ENCODE measurements at places on chromosomes 1 and 21. TPM values are rescaled to one million over a fixed set of nuclear protein-coding genes. Genes with fewer than 3 reads are reported as not detected.

DNA sequence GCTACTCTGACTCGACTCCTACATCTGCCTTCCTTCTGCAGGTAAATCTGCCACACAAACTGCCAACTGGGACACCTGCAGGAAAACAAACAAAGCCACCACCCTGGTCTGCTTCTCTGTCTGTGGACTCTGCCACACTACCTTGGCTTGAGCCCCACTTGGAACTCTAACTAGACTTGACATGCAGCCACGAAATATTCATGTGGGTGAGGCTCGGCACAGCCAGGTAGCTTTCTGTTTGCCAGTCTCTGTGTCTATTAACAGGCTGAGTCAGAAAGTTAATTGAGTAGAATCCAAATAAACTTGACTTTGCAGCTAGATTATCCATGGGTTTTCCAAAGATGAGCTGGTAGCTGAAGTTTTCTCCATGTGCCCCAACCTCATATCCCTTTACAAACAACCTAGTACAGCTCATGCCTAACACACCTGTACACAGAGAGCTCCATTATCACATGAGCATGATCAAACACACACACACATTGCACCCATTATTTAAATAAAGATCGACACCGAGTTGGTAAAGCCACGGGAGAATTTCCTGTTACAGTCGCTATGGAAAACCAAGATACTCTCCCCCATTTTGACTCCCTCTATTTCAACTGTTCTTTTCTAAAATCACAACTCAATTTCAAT, 808 bp downstream of the C1orf116 start:
- no peak for DNase-seq

DNA sequence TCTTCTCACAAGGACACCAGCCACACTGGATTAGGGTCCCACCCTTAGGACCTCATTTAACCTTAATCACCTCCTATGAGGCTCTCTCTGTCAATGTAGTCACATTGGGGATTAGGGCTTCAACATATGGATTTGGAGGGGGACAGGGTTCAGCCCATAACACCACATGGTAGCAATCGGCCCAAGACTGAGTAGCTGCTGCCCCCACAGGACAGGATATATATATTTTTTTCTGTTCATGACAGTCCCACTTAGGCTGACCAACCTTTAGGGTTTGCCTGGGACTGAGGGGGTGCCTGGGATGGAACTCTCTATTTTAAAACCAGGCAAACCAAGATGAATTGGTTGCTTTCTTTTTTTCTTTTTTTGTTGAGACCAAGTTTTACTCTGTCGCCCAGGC, 8.2 kb upstream of the ACTL8 start:
- DNase-seq: no peak

GRCh38 chr1:234114648-234115307, 210.3 kb downstream of the SLC35F3 start:
- no peak for DNase-seq

Gene GBP7
- total RNA-seq: not detected

Gene SPRR2B
- total RNA-seq: not detected

GRCh38 chr1:112778137-112778536, 63.0 kb upstream of the PPM1J start:
- DNase-seq: no peak

Gene TRIM58
- total RNA-seq: 0.14 TPM

DNA sequence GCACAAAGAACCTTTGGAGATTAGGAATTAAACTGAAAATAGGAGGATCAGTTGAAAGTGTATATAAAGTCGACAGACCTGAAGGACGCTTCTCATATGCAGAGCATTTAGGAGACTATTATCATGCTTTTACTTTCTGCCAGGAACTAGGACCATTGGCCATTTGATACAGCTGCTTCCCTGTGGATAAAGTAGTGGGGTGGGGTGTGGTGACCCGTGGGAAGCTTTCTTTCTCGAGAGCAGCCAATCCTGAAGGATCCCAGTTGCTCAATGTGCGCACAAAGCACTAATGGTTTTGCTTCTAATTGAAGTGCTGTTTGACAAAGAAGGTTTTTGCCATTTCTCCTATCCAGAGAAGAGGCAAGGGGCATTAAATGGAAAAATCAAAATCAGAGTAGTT, 14.9 kb upstream of the CD55 start:
- DNase-seq: no peak

Gene PTCH2
- 0.59 TPM for total RNA-seq

Gene CRNN
- not detected for total RNA-seq

- DNase-seq: no peak
Observed at GRCh38 chr1:221192055-221192454, 312.8 kb downstream of the HLX start.

- DNase-seq: no peak
Observed at GRCh38 chr1:28601696-28602095, 9.6 kb downstream of the RAB42 start.

- DNase-seq: no peak
Observed at GRCh38 chr1:203995228-203995627, 77.7 kb upstream of the SOX13 start.

GRCh38 chr1:234990874-234991801, 137.5 kb downstream of the TOMM20 start:
- DNase-seq: no peak

Gene NR0B2
- 1.1 TPM for total RNA-seq

GRCh38 chr1:59046134-59046533, 250.8 kb upstream of the FGGY start:
- no peak for DNase-seq

- DNase-seq: no peak
Observed at GRCh38 chr1:212915245-212916091, 34.9 kb upstream of the VASH2 start.

- no peak for DNase-seq
Observed at GRCh38 chr1:223695014-223695548, 17.3 kb upstream of the CAPN2 start.

DNA sequence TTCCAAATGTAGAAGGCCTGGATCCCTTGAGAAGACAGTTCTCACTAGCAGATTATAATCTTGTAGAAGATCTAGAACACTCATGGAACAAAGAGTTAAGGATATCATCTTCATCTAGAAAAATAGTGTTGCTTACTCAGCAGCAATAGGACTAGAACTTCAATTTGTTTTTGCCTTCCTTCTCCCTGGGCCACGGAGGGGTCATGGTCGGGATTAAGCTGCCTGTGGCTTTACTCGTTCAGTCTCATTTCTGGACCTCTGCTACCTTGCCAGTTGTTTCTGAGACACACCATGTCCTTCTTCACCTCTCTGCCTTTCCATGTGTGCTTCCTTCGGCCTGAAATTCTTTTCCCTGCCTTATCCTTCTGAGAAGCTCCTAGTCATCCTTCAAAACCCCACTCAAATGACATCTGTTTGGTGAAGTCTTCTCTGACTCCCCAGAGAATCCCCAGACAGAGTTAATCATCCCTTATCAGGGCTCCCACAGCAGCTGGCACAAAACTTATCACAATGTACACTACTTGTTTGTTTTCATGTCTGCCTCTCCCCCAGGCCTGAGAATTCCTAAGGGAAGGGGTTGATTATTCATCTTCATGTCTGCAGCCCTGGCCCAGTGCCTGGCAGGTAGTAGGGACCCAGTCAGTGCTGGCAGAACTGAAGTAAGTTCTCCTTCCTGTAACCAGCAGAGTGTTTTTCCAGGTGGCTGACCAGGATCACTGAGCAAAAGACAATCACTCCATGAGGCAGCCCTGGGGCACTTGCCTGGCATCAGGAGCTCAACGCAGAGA, 15.5 kb upstream of the SNX27 start:
- DNase-seq: no peak

GRCh38 chr1:8205771-8206170, 112.1 kb upstream of the SLC45A1 start:
- DNase-seq: no peak

DNA sequence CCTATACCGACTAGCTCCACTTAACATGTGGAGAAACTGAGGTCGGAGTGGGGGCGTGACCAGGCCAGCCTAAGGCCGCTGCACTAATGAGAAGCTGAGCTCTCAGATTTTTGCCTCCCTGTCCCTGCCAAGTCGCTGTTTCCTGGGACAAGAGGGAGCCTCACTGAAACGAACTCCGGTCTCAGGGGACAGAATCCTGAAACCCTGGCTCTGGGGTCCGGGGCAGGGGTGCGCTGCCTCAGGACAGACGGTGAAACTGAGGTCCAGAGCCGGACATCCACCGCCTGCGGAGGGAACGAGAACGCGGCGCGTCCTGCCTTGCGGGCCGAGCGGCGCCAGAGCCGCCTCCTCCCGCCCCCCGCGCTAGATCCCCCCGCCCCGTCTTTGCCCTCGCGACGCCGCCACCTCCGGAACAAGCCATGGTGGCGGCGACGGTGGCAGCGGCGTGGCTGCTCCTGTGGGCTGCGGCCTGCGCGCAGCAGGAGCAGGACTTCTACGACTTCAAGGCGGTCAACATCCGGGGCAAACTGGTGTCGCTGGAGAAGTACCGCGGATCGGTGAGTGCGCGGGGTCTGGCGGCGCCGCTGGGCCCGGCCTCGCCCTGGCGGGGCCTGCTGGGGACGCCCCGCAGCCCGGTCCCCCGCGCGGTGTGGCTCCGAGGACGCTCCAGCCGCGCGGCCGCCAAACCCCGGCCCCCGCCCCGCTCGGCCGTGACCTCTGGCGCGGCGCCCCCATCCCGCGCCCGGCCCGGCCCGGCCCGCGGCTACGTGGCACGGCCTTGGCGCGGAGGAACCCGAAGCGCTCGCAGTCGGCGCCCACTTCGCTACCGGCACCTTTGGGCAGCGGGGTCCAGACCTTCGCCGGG, at the start of gene GPX7:
Gene GPX7, plus strand, starts transcription at position 381 of the 865 bp plus-strand sequence. Its CDS starts 39 bp downstream, at position 420.
- DNase-seq: peak; percentile 76

GRCh38 chr21:44790368-44790767, 11.3 kb downstream of the UBE2G2 start:
- no peak for DNase-seq

GRCh38 chr1:178345807-178346206, 151.0 kb downstream of the CLEC20A start:
- DNase-seq: no peak

- no peak for DNase-seq
Observed at GRCh38 chr1:17599954-17600300, 60.4 kb downstream of the ARHGEF10L start.

DNA sequence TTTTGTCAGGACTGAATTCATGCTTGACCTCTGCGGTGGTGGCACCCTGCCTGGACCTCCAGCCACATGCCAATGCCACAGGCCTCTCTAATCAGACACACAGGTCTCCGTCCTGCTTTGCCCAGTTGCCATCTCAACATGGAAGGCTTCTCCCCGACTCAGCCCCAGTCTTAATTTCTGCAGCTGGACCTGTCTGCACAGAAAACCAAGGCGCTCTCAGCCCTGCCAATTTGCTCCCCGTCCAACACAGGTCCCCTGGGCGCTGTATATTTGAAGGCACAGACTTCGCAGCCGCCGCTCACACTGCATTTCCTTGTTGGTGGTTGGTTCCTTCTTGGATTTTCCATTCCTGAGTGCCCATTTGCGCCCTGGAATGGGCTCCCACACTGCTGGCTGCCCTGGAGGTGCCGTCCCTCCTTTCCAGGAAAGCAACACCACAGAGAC, 28.0 kb upstream of the PLEKHG5 start:
- no peak for DNase-seq

- no peak for DNase-seq
Observed at GRCh38 chr21:16087523-16087922, 357.7 kb downstream of the USP25 start.

DNA sequence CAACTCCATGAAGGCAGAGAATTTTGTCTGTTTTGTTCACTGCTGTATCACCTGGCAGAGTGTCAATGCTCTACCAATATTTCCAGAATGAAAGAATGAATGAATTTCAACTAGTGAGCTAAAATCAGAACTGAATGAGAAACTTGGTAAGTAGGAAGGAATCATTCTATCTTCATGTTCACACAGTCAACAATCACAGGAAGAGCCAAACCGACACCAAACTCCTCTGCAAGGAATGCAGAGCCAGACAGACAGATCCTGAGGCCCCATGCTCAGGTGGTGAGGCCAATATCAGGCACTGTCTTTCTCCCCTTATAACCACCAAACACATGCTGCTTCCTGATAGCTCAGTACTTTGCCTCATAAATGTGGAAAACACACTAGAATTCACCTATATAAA, 139.1 kb downstream of the SLC45A1 start:
- no peak for DNase-seq

- no peak for DNase-seq
Observed at GRCh38 chr1:204283711-204284651, 70.2 kb upstream of the GOLT1A start.

GRCh38 chr1:78745111-78745510, 95.5 kb downstream of the IFI44 start:
- DNase-seq: no peak

Gene C1orf141
- not detected for total RNA-seq

DNA sequence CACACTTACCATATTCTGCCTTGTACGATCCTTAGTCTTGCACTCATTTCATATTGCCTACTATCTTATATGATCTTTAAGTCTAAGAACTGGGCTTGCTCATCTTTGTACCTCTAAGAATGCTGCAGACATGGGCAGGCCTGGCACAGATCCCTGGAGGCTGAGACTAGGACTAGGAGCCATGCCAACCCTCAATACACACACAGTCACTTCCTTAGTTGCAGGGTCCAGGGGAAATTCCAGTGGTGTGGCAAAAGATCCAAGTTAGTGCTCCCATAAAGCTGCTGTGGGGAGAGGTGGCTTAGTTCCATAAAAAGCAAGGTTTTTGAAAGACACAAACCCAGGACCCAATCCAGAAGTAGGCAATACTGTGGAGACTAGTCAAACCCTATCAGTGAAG, 59.9 kb downstream of the CYYR1 start:
- no peak for DNase-seq

Gene KRTAP23-1
- total RNA-seq: not detected

DNA sequence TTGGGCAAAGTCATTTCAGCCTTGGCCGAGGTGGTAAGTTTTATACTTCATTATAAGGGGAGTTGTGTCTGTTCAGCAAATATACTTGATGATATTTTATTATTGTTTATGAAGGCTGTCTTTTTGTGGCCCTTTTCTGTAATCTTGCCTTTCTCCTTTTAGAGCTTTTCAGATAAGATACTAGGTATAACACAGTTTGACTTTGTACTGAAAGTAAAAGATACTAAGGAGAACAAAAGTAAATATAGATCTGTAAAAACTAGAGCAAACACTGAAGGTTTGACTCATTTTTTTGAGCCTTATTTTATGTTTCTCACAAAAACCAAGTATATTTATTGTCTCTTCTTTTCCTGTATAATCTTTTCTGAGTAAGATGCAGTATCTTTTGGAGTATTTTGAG, 61.9 kb downstream of the KIF1B start:
- DNase-seq: no peak

- no peak for DNase-seq
Observed at GRCh38 chr21:43854773-43855633, 10.0 kb upstream of the AGPAT3 start.

DNA sequence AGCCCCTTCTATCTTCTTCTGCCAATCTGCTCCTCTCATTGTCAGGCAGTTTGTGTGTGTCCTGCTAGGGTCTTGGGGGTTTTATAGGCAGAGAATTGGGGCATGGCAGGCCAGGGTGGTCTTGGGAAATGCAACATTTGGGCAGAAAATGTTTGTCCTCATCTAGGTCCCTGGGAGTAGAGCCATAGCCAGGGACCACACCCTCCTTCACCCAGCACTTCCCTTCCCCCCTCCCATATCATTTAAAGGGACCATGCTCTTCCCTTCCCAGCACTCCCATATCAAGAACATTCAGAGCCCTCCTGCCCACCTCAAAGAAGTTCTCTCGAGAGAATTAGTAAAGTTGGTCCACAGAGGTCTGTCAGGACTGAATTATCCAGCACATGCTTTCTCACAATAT, 41.7 kb downstream of the ZNF697 start:
- DNase-seq: no peak

Data from psoas muscle (tissue), 8 donors.